Hair follicle dermal papilla cell (primary cell): ENCODE measurements at places on chromosomes 1 and 21. TPM values are rescaled to one million over a fixed set of nuclear protein-coding genes. Genes with fewer than 3 reads are reported as not detected.

Gene PTCH2
- 0.24 and 0.32 TPM in 2 replicates for total RNA-seq

Gene TAS1R1
- total RNA-seq, result 0.49 and 0.65 TPM in 2 replicates

Gene LENEP
- total RNA-seq, result not detected in 2 replicates

Gene SERTAD4
- total RNA-seq, result 13.0 and 25.7 TPM in 2 replicates

Gene MROH9
- 0.36 TPM in 1 of 2 replicates, not detected in the other for total RNA-seq
